ENCODE measurements at places on chromosomes 4 and X. TPM values are rescaled to one million over a fixed set of nuclear protein-coding genes. Genes with fewer than 3 reads are reported as not detected.

Gene POLN
- 1.3 TPM for total RNA-seq

Gene FAM9A
- total RNA-seq = not detected

Gene AKAP4
- total RNA-seq = not detected

Gene DRP2
- 0.73 TPM for total RNA-seq

Gene CUL4B
- 33.8 TPM for total RNA-seq
